ENCODE measurements at places on chromosomes 2 and 18.

DNA sequence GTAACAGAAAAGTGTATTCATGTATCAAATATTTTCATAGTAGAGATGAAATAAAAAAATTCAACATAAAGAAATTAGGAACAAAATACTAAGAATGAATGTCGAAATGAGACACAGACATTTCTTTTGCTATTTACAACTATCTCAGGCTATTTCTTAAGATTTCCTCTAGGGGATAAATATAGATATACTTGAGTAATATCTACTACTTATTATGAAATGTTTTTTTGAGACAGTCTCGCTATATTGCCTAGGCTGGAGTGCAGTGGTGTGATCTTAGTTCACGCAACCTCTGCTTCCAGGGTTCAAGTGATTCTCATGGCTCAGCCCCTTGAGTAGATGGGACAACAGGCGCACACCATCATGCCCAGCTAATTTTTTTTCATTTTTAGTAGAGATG, 326.1 kb downstream of the RNF144A start:
- no peak for DNase-seq

- no peak for DNase-seq
Measured at GRCh38 chr2:198311020-198311419, 506.6 kb downstream of the PLCL1 start.

GRCh38 chr18:34880882-34881834, 160.1 kb upstream of the MAPRE2 start:
- no peak for DNase-seq

DNA sequence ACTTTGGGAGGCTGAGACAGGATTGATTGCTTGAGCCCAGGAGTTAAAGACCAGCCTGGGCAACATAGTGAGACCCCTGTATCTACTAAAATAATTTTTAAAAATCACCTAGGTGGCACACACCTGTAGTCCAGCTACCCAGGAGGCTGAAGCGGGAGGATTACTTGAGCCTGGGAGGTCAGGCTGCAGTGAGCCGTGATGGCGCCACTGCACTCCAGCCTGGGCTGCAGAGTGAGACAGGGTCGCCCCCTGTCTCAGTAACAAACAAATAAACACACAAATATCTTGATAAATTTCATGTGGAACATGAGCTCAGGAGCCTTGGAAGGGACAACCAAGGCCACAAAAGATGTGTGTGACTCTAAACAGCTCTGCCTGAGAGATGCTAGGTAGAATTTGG, 11.7 kb upstream of the ANKRD53 start:
- no peak for DNase-seq

DNA sequence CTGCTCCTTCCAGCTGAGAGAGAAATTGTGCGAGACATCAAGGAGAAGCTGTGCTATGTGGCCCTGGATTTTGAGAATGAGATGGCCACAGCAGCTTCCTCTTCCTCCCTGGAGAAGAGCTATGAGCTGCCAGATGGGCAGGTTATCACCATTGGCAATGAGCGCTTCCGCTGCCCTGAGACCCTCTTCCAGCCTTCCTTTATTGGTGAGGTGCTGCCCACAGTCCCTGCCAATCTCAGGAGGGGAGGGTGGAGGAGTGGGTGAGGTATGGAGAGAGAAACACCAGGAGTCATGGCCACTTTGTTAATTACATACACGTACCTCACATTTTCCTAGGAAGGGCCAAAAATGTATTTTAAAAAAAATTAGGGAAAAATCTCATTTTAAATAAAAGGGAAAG, 12.0 kb upstream of the DGUOK start:
- no peak for DNase-seq

GRCh38 chr2:232490221-232491138, 2.8 kb upstream of the ECEL1 start:
- DNase-seq: no peak

- DNase-seq: no peak
Measured at GRCh38 chr2:102000813-102001766, 9.3 kb downstream of the IL1R2 start.
